CD4-positive, alpha-beta T cell treated with Interleukin-15 for 1 hour (primary cell): ENCODE measurements at places on chromosomes 16 and 17.

GRCh38 chr16:29909391-29909790 lies 9.1 kb downstream of the ASPHD1 start:
- DNase-seq = no peak

- DNase-seq = no peak
These were observed 14.8 kb upstream of the CETP start for GRCh38 chr16:56946767-56947603.

- no peak for DNase-seq
These were observed 74.1 kb downstream of the NT5M start for GRCh38 chr17:17377071-17377967.

DNA sequence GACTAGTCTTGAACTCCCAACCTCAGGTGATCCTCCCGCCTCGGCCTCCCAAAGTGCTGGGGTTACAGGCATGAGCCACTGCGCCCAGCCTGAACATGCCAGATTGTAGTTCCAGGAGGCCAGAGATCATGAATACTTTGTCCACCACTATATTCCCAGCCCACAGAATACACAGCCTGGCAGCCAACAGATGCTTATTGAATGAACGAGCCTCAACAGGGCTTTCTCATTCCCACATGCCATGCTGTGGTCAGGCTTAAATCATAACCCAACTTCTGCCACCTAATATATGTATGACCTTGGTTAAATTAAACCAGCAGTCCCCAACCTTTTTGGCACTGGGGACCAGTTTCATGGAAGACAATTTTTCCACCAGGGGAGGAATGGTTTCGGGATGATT lies 3.1 kb upstream of the TMEM219 start:
- DNase-seq = no peak
